ENCODE measurements at places on chromosomes 4 and X.

GRCh38 chr4:4662230-4662629 is 120.4 kb upstream of the STX18 start:
- DNase-seq, result no peak

GRCh38 chr4:187380181-187380581 is 615.4 kb upstream of the ZFP42 start:
- DNase-seq, result no peak

- DNase-seq, result no peak
These were observed 647.6 kb upstream of the ACTRT1 start for GRCh38 chrX:128699716-128700285.

- no peak for DNase-seq
These were observed 116.2 kb downstream of the SLC2A9 start for GRCh38 chr4:9904976-9905587.

DNA sequence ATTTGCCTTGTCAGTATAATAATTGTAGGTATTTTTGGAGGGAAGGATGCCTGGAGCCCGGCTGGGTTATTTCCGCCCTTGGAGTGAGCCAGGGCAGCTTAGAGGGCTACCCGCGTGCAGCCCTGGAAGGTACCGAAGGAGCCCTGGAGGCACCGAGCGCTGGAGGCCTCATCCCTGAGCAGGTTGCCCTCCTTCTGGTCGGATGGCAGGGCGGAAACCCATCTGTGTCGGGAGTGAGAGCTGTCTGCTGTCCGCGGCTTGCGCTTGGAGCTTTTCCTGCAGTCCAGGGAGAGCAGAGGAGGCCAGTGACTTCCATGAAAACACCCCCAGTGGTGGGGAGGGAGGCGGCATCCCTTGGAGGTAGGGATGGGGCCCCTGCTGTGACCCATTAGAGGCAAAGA is 122.1 kb downstream of the TBL1X start:
- DNase-seq, result no peak

GRCh38 chrX:374596-374995 is 12.1 kb downstream of the PPP2R3B start:
- no peak for DNase-seq

DNA sequence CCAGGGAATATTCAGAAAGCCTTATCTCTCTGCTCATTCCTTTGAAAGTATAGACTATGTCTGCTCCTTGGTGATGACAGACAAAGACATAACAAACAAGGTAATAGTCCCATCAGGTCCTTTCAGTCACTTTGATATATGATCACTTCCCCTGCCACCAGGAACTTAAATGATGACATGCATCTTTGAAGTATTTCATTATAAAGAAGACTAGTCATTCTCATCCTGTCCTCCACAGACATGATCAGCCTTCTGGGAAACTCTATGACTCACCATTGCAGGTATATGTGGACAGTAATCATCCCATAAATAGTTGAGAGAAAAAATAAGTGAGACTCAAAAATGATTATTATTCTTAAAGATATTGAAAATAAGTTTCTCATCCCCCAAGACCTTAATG is 117.5 kb upstream of the VCX2 start:
- DNase-seq, result no peak

- no peak for DNase-seq
These were observed 73.3 kb downstream of the NAT8L start for GRCh38 chr4:2132438-2132837.

- no peak for DNase-seq
These were observed 36.8 kb downstream of the SRPX2 start for GRCh38 chrX:100680756-100681155.

DNA sequence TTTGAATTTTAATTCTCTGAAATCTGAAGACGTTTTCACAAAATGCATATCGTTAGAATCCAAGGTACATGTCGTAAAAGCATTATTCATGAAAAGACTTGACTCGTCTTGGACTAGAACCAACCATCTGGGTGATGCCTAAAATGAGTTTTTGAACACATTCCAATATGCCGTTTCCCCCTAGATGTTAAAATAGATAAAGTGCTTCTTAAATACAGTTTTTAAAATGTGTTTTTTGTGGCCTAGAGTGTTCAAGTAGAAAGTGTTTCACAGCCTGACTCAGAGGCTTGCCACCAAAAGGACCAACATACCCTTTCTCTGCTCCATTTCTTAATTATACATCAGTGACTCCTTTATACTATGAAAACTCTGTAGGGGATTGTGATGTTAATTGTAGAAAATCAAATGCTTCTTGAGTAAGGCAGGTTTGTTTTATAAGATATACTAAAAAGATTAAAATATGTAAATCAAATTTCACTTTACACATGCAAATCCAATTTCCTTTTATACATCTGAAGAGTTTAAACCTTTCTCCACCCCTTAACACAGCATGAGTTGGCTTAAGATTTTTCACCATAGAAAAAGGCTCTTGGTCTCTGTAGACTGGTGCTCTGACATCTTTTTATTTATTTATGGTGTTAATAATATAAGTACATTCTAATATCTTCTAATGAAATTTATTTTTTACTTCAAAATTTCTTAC is 48.4 kb downstream of the PRKG2 start:
- no peak for DNase-seq

DNA sequence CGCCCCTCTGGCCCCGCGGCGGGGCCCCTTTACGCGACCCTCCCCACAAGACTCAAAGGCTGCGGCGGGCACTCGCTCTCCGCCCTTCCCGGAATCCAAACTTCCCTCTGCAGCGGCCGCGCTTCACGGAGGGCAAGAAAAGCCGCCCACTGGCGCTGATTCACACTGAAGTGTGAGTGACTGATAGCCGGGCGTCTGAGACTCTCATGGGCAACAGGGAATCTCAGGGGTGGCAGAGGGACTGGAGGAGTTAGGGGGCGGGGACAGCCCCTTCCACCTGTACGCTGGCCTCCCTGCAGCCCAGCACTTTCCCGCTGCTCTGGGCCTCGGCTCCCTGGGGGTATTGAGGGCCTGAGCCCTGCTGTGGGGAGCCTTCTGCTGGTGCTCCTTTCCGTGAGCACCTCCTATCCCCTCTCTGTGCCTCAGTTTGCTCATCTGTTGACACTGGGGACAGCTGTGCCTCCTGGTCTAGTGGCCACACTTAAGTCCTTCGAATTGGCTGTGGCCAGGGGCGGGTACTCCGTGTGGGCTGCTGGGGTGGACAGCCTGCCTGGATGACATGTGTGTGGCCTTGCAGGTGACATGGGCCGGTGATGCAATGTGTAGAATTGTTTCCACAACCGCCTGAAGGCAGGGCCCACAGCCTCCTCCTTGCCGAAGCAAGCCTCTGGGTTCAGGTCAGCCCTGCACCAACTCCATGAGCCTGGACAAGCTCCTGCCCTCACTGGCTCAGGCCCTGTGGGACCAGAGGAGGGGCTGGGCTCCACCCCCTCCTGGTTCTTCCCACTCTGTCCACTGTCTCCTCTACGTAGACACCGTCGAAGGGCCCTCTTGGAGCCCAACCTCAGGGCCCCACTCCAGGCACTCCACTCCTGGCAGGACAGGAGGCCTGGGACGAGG is 951 bp downstream of the SH3BP2 start:
- no peak for DNase-seq

DNA sequence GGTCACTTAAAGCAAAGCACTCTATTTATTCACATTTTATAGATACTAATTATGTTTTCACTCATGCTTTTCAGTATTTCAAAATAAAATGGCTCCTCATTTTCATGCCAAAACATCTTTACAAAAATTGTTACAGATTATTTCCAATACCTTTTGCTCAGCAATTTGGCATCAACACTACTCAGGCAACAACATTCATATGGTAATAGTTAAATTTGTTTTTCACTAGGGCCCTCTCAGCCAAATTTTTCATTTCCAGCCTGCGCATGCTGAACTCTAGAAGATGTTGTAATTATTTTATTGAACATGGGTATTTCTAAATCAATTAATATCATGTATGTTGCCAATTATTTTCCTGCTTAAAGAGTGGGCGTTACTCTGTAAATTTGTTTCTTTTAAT is 225.6 kb downstream of the ANTXR2 start:
- no peak for DNase-seq

DNA sequence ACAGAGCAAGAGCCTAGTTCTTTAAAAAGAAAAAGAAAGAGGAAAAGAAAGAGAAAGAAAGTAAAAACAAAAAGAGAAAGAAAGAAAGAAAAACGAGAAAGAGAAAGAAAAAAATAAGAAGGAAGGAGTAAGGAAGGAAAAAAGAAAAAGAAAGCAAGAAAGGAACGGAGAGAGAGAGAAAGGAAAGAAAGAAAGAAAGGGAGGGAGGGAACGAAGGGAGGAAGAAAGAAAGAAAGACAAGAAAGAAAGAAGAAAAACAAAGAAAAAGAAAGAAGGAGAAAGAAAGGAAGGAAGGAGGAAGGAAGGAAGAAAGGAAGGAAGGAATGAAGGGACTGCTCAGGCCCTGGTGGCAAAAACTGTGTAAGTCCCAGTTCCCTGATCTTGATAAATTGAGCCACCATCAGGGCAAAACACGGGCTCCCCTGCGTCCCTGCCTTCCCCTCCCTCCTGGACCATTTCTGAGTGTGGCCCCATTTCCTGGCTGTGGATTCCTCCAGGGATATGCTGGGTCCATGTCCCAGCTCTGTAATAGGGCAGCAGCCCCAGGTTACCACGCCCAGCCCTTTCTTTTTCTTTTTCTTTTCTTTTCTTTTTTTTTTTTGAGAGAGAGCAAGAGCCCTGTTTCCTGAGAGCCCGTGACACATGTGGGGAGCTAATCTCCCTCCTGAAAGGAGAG is 44.8 kb downstream of the SHOX start:
- no peak for DNase-seq

DNA sequence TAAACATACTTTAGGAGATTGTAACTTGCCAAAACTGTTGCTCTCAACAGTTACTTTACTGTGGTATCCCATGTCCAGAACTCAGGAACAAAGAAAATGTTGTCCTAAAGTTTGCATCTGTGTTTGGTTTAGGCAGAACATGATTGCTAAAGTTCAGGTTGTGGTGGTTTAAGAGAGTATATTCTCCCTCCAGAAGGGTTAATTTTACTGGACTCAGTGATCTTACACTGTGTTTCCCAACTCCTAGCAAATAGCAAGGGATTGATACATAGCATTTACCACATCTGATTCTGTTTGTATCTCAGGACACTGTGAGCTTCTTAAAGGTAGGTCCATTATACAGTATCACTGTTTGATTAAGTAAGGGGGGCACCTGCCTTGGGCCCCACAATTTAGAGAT is 13.3 kb upstream of the DCK start:
- no peak for DNase-seq

GRCh38 chr4:1753697-1754311 is 32.5 kb downstream of the TACC3 start:
- no peak for DNase-seq

- DNase-seq, result no peak
These were observed 358.2 kb upstream of the GATB start for GRCh38 chr4:152118819-152119553.

GRCh38 chrX:80246271-80246670 is 174.0 kb upstream of the TENT5D start:
- DNase-seq, result no peak

DNA sequence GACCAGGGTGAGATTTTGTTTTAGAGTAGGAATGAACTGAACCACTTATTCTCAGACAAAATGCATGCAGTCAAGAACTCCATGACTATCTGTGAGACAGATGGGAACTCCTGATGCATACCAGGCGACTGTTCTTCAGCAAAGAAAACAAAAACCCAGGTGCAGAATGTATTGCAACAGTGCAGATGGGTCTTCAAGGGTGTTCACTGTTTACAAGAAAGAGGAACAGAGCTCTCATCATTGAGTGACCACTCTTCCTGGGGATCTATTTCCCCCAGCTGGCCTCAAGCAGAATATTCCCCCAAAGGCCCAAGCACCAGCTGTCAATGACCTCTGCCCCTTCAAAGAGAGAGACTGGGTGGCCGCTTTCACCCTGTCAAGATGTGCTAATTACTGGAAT is 39.7 kb upstream of the BMP3 start:
- DNase-seq, result no peak

DNA sequence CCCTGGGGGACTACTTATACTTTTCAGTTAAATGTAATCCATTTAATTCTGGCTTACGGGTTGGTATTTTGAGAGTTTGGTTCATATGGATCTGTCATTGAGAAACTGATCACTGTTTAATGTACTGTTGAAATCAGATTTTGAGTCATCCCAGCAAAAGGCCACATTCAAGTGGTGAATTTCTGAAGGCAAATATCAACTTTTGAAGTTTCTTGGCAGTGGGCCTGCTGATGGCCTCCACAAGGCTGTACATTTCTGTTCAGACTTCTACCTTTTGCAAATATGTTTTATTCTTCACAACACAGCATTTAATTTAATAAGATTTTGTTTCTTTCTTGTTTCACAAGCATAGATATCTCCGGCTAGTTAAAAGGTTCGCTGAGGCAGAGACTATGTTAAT is 138.7 kb downstream of the PDGFC start:
- DNase-seq, result no peak

DNA sequence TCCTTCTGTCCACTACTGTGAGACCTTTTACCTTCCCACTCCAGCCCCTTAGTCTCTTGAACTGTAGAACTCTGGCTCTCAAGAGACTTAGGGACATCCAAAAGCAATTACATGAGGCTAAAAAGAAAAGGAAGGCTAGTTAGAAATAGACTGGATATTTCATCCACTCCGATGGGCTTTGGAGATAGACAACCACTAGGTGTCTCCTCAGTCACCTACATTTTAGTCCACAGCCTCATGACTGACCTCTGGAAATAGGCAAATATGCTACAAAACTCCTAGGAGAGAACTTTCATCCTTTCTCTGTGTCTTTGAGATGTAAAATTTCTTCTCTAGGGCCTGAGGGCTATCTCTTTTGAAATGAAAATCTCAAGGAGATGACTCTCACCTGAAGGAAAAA is 45.1 kb upstream of the LAMP2 start:
- DNase-seq, result no peak

GRCh38 chrX:153763298-153763932 is 634 bp upstream of the PLXNB3 start:
- no peak for DNase-seq

- no peak for DNase-seq
These were observed 399.0 kb downstream of the GBA3 start for GRCh38 chr4:23091711-23092110.

DNA sequence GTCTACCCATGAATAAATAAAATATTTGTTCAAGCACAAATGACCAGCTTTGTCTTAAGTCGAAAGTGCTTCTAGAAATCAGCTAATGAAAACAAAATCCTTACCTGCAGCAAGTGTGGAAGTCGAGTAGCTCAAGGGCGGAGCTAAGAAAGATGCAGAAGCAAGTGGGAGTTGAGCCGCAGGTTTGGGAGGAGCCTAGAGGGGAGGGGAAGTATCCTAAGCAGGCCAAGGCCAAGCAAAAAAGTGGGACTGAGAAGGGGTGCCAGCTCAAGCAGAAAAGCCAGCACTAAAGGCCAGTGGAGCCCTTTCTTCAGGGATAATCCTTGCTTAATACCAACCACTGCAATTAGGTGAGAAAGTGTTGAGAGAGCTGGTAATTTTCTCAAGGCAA is 60.8 kb downstream of the DLG3 start:
- DNase-seq, result no peak

Measured in stimulated activated CD4-positive, alpha-beta T cell treated with anti-CD3 and anti-CD28 coated beads, Interleukin-1b, Interleukin-23, amount 100 ng/mL, for 1 hour (primary cell).